ENCODE measurements at places on chromosomes 1 and 21. TPM values are rescaled to one million over a fixed set of nuclear protein-coding genes. Genes with fewer than 3 reads are reported as not detected.

GRCh38 chr1:98781906-98782305, 120.4 kb downstream of the SNX7 start:
- DNase-seq: no peak

GRCh38 chr1:156204686-156205085, 8.1 kb upstream of the PMF1 start:
- DNase-seq: no peak

DNA sequence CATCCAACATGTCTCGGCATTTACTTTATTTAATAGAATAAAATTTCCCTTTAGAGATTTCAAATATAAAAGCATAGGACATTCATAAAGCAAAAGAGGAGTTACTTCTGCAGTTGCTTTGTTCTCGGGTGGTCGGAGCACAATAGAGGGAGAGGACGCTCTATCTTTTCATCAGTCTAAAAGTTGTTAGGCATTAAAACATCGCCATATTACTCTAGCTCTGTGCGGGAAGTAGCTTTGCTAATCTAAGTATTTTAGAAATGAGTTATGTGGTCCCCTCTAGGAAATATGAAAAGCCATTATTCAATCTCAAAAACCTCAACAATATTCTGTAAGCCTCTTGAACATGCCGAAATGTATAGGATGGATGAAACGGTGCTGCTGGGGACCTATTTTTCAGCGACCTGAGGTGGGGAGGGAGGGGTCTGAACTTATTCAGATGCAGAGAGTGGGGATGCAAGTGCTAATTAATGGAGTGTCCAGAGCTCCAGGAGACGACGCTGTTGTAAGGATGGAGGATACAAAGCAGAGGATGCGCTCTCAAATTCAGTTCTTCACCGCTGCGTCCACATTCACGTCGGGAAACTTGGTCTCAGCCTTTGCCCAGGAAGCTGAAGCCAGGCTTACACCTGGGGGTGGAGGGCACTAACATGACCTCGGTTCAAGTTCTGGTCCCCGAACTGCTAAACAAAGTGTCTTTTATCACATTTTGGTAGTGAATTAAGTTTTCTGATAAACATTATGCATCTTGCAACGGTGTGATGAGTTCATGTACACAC, 6.3 kb downstream of the CDKN2C start:
- DNase-seq: no peak

- DNase-seq: no peak
Observed at GRCh38 chr1:174996476-174996875, 3.3 kb upstream of the CACYBP start.

- DNase-seq: no peak
Observed at GRCh38 chr1:16960560-16961296, 19.7 kb downstream of the MFAP2 start.

DNA sequence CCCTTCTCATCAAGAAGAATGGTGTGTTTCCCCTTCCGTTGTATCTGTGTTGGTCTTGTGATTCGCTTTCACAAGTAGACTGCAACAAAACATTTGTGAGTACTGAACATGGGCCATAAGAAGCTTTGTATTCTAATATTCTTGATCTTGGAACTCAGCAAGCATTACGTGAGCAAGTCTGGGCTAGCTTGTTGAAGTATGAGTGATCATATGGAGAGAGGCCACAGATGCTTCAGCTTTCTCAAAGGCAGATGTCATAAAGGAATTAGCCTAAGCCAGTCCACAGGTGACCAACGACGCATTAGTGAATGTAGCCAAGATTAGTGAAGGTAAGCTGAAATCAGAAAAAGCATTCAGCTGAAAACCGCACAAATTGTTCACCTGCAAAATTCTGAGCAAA, 609.6 kb upstream of the NEGR1 start:
- no peak for DNase-seq

DNA sequence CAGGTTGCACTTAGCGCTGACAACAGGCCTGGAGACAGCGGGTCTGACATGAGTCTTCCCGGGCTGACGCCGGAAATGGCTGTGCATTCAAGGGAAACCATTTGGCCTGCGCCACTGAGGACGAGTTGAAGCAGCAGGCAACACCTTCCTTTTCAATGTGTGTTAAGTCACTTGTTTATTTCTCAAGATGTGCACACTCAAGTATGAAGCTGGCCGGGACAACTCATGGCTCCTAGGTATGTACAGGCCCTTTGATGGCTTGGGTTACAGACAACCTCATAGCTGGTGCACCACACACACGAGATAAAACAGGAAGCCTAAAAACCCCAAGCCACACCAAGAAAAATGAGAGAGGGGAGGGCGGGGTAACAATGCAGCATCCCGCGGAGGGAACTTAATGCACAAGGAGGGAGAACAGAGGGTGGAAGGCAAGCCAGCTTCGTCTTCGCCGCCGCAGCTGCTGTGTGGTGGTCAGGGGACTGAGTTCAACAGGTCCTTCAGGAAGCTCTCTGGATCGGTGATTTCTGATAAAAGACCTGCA, 118.0 kb upstream of the IFFO2 start:
- DNase-seq: no peak

GRCh38 chr1:166875302-166875733, 746 bp downstream of the TADA1 start:
- no peak for DNase-seq

DNA sequence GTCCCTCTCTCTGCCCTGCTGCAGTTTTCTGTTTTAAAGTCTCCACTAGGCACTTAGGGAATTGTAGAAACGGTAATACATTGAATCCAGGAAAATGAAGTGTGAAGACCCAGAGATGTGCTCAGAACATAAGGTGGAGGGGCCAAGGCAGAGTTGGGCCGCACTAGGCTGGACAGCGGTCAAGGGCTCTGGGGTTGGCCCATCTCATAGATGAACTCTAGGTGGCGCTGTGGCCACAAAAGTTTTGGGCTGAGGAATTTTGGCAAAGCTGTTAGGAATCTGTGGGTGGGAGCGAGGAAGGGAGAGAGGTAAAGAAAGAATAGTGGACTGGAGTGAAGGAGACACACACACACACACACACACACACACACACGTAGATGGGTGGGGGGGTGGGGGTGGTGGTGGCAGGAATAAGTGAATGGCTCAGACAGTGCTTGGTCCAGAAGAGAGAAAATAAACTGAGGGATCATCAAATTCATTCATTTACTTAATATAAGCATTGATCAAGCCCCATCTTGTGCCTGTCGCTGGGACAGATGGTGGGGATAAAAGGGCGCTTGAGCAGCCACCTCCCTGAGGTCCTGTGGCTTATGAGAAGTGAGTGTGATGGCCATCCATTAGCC, 258.5 kb downstream of the TRABD2B start:
- DNase-seq: peak; percentile 59

DNA sequence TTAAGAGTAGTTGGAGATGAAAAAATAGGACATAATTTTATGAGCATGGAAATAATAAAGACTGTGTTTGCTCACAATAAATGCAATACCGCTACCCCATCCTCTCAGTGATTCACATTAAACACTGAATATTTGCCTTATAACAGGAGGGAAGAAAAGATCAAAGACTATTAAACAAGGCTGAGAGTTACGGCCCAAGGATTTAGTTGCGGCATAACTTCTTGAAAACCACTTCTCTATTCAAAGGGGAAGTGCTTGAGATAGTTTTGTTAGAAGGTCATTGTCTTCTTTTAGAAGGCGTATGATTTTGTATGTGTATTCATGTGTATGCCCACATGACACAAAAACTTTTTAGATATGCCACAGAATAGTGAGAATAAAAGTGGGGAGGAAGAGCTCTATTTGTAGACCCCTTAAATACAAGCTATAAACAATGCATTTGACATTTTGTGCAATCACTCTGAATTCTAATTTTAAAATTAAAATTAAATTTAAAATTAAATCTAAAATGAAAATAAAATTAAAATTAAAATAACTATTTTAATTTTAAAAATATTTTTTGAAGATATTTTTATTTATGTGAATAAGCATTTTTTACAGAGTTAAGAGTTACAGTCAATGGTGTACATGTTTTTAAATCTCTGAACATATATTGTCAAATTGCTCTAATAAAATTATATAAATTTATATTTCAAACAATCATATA, 986.6 kb upstream of the ADAMTS5 start:
- no peak for DNase-seq

GRCh38 chr1:7698641-7699040, 72.5 kb upstream of the VAMP3 start:
- no peak for DNase-seq

DNA sequence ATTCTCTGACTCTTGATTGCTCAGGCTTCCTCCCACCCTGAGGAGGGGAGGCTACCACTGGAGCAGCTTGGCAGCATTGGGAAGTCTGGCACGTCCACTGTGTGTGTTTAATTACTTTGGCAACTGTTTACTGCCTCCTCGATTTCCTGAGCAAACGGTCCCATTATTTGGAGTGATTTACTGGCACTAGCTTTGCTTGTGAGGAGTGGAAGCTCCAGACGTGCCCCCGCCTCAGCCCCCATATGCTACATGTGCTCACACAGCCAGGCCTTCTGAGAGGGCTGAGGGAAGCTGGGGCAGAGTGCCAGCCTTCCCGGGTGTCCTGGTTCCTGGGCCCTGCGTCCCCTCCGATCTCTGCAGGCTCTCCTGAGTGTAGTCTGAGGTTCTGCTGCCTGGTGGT, 306.2 kb downstream of the PTPRU start:
- DNase-seq: peak; percentile 8

- DNase-seq: no peak
Observed at GRCh38 chr21:36125512-36126207, 9.2 kb upstream of the CBR3 start.

- DNase-seq: no peak
Observed at GRCh38 chr1:199931666-199932377, 95.7 kb upstream of the NR5A2 start.

- no peak for DNase-seq
Observed at GRCh38 chr21:25425156-25425555, 182.1 kb downstream of the MRPL39 start.

GRCh38 chr1:5934058-5934884, 58.0 kb downstream of the NPHP4 start:
- no peak for DNase-seq

DNA sequence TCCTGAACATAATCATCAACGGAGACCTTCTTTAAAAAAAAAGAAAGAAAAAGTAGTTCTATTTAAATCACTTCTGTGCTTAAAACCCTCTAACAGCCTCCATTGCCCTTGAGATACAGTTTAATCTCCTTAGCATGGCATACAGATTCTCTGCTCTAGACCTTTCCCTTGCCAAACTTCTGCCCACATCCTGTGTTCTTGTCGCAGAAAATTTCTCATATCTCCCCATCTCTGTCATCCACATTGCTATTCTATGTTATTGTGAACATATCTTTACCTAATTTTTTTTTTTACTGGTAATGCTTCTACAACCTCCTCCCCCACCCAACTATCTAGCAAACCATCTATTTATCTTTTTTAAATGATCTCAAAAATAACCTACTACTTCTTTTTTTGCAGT, 135.7 kb upstream of the PROX1 start:
- DNase-seq: no peak

Gene TMEM183A
- 50.4 TPM for polyA plus RNA-seq

Gene GUCA2A
- polyA plus RNA-seq: not detected

Gene CD84
- polyA plus RNA-seq: 1.4 TPM

Gene MAP3K7CL
- polyA plus RNA-seq: 4.4 TPM

Gene HAO2
- 0.09 TPM for polyA plus RNA-seq

Gene TCHHL1
- polyA plus RNA-seq: not detected

Measured in urinary bladder (tissue), 4 donors.